ENCODE measurements at places on chromosomes 7 and 10.

DNA sequence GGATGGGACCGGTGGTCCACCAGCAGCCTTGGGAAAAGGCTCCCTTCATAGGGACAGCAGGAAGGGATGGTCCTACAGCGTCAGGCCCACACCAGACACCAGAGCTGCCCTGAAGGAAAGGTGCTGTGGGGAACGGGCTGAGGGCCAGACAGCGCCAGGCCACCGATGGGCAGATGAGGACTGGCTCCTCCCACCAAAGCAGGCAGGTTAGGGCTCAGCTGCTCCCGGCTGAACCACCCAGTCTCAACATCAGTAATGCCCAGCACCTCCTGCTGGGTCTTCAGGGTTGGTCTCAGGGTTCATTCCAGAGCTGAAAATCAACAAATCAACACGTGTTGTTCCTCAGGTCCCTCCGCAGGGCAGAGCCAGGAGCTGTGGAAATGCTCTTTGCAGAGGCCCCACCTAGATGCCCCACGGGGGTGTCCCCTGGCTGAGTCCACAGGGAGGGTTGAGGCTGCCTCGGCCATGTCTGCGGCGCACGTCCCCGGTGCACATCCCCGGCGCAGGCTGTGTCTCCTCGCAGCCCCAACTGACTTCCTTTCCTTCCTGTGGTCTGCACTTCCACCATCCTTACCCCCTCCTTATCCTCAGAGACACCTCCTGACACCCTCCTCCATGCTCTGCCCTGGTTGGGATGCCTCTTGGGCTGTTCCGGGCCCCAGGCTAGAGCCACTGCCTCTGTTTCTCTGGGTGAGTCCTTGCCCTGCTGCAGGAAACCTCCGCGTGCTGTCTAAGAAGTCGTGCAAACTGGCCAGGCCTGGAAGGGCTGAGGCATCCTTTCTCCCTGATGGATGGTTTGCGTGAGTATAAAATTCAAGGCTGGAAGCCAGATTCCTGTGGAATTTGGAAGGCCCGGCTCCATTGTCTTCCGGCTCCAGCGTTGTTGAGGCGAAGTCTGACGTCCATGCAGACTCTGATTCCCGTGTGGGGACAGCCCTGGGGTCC, 32.8 kb upstream of the CFAP46 start:
- peak; percentile 12 for DNase-seq

- DNase-seq = peak; percentile 86
Measured at GRCh38 chr10:21334891-21335696, 190.4 kb downstream of the SKIDA1 start.

GRCh38 chr7:152362128-152362926, 73.5 kb downstream of the KMT2C start:
- no peak for DNase-seq

- no peak for DNase-seq
Measured at GRCh38 chr10:61549861-61550260, 96.7 kb upstream of the TMEM26 start.

DNA sequence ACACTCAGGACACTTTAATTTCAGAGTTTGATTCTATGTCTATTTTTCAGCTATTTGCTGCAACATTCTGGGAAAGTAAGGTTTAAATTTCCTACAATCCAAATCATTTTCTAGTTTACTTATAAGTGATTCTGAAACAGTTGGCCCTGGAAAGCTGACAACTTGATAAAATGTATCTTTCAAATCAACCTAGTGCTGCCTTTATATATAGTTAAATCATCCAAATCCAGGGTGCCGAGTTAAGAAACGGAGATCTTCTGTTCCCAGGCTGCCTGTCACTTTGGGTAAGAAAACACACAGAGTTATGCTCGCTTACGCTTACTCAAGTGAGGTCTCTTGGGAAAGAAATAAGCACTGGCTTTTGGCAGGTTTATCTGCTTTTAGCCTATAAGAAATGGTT, 175.0 kb downstream of the POU6F2 start:
- DNase-seq = no peak

DNA sequence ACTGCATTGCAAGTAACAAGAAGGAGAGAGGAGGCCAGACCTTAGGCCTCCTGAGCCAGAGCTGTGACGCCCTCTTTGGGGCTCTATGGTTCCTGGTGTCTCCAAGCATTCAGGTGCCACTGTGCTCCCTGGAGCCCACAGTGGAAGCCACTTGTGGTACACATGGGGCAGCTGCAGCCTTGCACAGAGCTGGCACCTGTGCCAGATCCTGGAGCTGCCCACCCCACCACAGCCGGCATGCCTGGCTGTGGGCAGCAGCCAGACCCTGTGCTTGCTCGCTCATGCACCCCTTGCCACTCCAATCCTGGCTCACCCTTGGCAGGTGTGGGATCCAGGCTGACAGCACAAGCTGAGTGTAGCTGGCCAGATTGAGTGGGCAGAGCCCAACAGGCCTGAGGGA, 173.8 kb upstream of the SMIM30 start:
- no peak for DNase-seq

DNA sequence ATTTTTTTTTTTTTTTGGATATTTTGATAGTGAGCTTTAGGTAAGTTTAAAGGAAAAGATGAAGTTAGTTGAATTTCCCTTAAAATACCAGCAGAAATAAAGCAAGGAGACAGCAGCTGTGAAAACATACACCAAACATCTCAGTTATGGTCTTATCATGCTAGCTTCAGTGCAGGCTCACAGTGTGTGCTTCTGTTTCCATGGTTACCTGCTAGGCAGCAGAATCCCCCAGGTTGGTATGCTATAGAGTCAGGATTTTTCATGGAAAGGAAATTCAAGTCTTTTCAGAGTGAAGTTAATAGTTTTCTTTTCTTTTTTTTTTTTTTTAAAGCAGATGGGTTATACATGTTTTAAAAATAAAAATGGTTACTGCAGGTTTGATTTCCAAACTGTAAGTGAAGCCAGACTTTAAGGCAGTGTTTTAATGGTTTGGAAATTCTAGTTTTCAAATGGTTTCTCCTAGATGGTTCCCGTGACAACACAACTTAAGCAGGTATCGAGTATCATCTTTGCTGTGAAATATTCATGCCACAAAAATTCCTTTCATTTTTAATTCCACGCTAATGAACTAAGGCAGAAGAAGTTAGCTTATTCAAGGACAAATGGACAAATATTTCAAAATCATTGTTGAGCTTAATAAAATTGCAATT, 230.9 kb downstream of the BICC1 start:
- peak; percentile 52 for DNase-seq

- peak; percentile 60 for DNase-seq
Measured at GRCh38 chr7:47254081-47254977, 327.6 kb downstream of the TNS3 start.

GRCh38 chr7:26100406-26101339, 51.3 kb upstream of the NFE2L3 start:
- DNase-seq = no peak
